MG63 (cell line): ENCODE measurements at places on chromosomes 4 and X.

GRCh38 chr4:163556177-163556576 lies 61.7 kb downstream of the TMA16 start:
- DNase-seq: no peak

GRCh38 chrX:86016139-86016538 lies 31.2 kb downstream of the CHM start:
- DNase-seq: no peak

GRCh38 chrX:74506317-74507115 lies 85.2 kb downstream of the SLC16A2 start:
- DNase-seq: no peak

- no peak for DNase-seq
Measured at GRCh38 chr4:45578874-45579273, 545.0 kb downstream of the GABRG1 start.

DNA sequence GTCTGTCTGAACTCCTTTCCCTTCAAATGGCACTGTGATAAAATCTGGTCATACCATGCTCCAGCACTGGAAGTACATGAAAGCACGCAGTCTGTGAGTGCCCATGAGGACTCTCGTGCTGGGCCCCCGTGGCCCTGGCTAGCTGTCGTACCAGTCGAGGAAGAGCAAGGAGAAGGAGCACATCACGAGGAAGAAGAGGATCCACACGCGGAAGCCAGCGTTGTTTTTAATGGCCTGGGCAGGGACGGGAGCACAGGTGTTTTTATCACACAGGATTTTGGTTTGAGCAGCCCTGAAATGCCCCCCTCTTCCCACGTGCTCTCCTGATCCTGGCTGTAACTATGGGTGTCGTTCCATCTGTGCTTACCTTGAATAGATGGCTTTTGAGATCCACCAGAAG lies 33.0 kb downstream of the NSG1 start:
- no peak for DNase-seq

GRCh38 chrX:69948276-69948797 lies 101.4 kb downstream of the AWAT2 start:
- no peak for DNase-seq

- no peak for DNase-seq
Measured at GRCh38 chr4:113447061-113447460, 314.5 kb downstream of the CAMK2D start.

GRCh38 chr4:80587871-80588385 lies 252.4 kb downstream of the CFAP299 start:
- DNase-seq: no peak

GRCh38 chrX:76862509-76862908 lies 435.0 kb downstream of the MAGEE1 start:
- no peak for DNase-seq

GRCh38 chrX:44002567-44002966 lies 29.4 kb upstream of the NDP start:
- no peak for DNase-seq

DNA sequence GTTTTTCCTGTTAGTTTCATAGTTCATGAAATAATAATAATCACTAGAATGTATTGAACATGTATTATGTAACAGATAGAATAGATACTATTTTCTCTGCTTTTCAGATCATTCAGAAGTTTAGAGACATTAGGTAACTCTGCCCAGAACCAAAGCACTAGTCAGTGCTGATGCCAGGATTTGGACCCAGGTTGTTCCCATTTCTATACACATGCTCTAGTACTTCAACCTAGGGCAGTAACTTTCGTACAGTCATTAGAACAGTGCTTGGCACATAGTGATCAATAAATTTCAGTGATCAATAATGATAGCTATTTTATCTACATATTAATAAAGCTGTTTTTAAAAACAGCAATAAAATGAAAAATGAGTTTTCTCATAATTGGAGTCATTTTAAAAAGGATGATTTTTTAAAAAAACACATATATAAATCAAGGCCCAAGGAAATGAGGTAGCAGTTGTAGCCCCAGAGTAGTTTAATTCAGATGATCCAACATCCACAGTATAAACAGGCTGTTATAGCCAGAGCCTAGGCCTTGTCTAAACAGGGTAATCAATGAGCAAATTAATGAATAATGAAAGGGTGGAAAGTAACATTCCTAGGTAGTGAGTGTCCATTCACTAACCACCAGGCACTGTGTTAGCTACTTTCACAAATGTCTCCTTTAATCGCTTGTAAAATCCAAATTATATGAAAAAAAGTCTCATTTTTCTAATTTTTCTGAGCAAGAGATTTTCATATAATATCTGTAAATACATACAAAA lies 25.6 kb downstream of the TXK start:
- DNase-seq: no peak

DNA sequence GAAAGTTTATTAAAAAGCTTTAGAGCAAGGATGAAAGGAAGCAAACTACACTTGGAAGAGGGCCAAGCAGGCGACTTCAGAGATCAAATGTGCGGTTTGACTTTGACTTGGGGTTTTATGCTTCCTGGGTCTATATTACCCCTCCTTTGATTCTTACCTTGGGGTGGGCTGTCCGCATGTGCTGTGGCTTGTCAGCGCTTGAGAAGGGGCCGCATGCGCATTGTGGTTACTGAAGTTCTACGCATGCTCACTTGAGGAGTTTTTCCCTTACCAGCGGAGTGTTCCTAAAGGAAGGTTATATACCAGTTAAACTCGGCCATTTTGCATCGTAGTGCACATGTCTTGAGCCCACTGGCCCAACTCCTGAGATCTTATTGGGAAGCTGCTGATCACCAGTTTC lies 9.9 kb downstream of the ZNF157 start:
- no peak for DNase-seq

GRCh38 chr4:4670869-4671268 lies 129.0 kb upstream of the STX18 start:
- no peak for DNase-seq

- DNase-seq: no peak
Measured at GRCh38 chrX:13239272-13239671, 80.6 kb downstream of the ATXN3L start.

- DNase-seq: no peak
Measured at GRCh38 chrX:5991393-5991792, 237.3 kb downstream of the NLGN4X start.

DNA sequence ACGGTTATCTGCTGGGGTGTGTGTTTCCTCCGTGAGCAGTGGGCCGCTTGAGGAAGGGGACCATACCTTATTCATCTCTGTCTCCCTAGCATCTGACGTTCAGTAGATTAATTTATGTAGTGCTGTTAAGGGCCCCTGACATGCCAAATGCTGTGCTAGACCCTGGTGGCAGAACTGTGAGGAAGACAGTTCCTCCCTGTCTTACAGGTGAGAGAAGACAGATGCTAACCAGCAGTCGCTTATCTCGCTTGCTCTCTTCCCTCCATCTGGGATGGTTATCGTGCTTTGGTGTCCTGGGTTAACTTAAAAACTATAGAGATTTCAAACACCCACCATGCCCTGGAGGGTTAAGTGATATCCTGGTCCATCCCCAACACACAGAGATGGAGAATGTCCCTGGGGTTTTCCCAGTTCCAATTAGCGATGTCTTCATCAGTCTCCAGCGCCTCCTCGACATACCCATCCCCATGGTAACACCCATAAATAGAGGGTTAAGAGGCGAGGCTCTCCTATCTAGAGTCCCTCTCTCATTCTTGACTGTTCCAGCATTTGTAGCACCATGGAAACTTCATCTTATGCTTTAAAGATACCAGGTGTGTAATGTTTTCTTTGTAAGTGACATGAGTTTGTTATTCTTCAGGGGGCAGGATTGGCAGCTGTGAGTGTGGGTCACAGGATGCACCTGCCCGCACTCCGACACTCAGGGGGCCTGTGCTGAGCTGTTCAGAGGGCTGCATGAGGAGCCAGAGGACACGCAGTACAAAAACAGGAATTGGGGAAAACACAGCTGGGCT lies 135.2 kb downstream of the STK32B start:
- DNase-seq: no peak

GRCh38 chrX:24189490-24189889 lies 40.0 kb downstream of the ZFX start:
- DNase-seq: no peak

GRCh38 chr4:78534286-78534955 lies 17.1 kb upstream of the ANXA3 start:
- no peak for DNase-seq

DNA sequence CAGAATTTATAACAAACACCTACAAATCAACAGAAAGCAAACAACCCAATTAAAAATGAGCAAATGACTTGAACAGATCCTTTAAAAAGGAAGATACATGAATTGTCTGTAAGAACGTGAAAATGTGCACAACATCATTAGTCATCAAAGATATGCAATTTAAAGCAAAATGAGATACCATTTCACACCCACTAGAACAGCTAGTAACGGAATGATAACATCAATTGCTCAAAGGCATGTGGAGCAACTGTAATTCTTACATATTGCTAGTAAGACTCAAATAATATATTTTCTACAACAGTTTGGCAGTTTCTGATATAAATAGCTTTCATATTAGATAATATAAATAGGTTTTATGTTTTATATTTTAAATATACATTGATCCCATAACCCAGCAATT lies 82.5 kb downstream of the LCORL start:
- no peak for DNase-seq

GRCh38 chr4:182653596-182653995 lies 263.6 kb downstream of the DCTD start:
- DNase-seq: no peak

DNA sequence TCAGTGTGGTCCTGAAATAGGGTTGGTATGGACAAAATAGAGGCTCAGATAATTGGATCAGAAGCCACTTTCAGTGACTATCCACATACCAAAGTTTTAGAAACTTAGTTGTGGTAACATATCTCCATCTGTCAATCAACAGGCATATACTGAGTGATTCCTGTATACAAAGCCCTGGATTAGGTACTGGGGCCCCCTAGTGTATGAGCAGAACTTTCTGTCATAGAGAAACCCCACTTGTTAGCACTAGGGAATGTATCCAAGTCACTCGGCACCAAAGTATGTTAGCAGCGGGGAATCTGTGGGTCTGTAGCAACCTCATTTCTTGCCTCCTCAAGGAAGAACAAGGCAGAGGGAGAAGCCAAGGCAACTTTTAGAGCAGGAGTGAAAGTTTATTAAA lies 50.7 kb downstream of the MAP7D3 start:
- peak; percentile 45 for DNase-seq

- no peak for DNase-seq
Measured at GRCh38 chr4:38072578-38072977, 112.4 kb downstream of the PTTG2 start.

- no peak for DNase-seq
Measured at GRCh38 chr4:71202705-71203104, 136.1 kb upstream of the SLC4A4 start.

- DNase-seq: no peak
Measured at GRCh38 chr4:13681570-13681969, 54.0 kb upstream of the BOD1L1 start.

GRCh38 chr4:2408401-2408958 lies 10.0 kb downstream of the ZFYVE28 start:
- peak; percentile 24 for DNase-seq

- DNase-seq: no peak
Measured at GRCh38 chr4:67883458-67883857, 344 bp downstream of the TMPRSS11D start.

DNA sequence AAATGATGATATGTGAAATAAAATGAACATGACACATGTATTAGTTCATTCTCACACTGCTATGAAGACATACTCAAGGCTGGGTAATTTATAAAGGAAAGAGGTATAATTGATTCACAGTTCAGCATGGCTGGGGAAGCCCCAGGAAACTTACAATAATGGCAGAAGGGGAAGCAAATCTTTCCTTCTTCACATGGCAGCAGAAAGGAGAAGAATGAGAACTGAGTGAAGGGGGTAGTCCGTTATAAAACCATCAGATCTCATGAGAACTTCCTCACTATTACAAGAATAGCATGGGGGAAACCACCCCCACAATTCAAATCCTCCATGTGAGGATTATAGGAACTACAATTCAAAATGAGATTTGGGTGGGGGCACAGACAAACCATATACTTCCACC lies 243.9 kb upstream of the GYPA start:
- DNase-seq: no peak

GRCh38 chrX:136176399-136176825 lies 29.1 kb downstream of the FHL1 start:
- peak; percentile 64 for DNase-seq

DNA sequence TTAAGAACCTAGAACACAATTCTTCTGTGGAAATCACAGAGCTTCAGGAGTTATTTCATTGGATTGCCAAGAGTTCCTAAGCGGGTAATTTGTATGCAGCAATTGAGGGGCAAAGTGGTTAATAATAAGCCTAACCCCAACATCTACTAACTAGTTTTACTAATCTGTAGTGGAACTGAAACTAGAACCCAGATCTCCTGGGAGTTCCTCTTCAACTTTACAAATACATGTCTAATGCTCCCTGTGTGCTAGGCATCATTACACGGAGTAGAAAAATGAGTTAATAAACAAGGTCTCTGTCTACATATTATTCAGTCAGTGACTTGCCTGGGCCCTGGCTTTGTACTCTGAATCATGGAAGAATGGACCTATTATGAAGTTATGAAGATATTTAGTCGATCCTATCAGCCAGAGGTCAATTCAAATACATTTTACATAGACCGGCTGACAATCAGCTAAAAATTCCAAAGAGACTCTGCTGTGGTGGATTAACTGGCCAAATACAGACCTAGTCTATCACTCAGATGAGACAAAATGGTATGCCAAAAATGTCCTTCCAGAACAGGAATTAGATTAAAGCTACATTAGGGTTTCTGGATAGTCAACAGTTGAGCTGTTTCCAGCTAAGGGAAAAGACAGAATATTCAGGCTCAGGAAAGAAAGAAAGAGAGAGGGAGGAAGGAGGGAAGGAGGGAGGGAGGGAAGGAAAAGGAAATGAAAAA lies 326.0 kb downstream of the FBXW7 start:
- DNase-seq: no peak

DNA sequence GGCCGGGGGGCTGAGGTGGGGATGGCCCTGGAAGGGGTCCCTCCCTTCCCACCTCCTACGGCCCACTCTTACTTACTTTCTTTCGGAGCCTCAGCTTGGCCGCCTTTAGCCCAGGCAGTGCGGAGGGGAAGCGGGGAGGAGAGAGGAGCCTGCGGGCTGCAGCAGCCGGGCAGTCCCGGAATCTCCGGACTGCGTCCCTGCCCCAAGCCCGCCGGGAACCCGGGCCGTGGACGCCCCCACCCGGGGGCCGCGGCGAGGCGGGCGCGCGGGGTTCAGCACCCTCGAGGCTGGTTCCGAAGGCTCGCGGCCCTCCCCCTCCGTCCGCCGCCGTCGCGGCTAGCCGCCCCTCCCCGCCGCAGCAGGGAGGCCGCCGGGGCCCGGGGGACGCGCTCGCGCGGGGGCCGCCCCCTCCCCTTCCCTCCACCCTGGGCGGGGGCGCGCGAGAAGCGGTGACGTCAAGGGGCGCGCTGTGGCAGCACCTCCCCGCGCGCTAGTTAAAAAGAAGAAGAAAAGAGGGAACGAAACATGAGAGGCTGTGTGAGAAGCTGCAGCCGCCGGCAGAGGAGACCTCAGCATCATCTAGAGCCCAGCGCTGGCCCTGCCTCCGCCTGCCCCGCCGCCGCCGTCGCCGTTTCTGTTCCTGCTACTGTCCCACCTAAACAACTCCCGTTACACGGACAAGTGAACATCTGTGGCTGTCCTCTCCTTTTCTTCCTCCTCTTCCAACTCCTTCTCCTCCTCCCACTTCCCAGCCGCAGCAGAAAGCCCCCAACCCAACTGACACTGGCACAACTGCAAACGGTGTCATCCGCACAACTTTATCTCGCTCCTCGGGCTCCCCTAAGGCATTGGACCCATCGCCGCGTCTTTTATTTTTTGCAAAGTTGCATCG lies at the start of gene HHIP:
HHIP (plus strand) TSS at position 526 of the 892 bp plus-strand sequence. CDS start 520 bp downstream, outside the sequence.
- DNase-seq: peak; percentile 21
